ENCODE measurements at places on chromosomes 13 and 19.
A peak's percentile ranks its signal among the peaks of the same experiment; 100 is the strongest.

DNA sequence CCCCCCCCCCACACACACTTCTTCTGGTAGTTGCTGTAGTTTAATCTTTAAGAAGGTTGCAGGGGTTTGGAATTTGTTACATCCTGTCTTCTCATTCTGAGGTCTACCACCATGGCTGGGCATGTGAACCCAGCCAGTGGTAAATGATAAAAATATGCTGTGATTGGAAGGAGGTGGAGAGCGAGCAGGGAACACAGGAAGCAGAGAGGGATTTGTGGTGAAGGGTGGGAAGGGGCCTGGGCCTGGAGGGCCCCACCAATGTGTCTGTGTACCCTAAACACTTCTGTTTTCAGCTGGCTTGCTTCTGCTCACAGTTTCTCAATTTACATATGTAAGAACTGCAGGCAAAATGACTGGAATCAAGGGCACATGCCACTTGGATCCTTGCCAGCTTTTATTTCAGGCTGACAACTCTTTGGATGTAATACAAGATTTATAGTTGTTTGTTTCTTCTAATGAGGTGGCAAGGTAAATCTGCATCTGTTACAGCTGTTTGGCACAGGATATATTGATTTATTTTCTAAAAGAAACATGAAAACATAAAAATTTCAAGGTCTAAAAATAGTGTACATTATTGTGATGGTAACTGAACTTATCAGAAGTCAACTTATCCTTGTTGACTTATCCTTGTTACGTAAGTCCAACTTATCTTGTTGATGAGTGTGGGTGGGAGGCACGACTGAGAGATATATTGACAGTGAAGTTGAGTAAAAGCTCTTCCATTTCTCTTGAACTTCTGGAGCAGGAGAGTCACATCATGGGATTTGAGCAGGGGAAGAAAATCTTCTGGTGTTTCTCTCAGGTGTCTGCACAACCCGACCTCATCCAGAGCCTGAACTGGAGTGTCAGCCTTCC lies 313.2 kb downstream of the SHISA2 start:
- DNase-seq: no peak

DNA sequence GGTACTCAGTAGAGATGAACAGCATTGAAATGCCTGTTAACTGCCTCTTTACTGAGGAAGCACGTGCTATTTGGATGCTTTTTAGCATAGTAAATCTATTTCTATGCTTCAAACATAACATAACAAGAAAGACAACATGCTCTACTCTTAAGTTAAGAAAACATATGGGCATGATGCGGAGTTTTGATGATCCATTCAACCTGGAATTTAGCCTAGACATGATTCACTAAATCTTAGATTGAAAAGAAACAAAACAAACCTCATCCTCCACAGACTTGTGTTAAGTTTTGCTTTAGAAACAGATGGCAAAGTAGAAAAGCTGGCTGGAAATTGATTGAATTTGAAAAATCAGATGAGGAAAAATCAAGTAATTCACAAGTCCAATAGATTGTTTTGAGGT lies 593.8 kb downstream of the OLFM4 start:
- DNase-seq: no peak

DNA sequence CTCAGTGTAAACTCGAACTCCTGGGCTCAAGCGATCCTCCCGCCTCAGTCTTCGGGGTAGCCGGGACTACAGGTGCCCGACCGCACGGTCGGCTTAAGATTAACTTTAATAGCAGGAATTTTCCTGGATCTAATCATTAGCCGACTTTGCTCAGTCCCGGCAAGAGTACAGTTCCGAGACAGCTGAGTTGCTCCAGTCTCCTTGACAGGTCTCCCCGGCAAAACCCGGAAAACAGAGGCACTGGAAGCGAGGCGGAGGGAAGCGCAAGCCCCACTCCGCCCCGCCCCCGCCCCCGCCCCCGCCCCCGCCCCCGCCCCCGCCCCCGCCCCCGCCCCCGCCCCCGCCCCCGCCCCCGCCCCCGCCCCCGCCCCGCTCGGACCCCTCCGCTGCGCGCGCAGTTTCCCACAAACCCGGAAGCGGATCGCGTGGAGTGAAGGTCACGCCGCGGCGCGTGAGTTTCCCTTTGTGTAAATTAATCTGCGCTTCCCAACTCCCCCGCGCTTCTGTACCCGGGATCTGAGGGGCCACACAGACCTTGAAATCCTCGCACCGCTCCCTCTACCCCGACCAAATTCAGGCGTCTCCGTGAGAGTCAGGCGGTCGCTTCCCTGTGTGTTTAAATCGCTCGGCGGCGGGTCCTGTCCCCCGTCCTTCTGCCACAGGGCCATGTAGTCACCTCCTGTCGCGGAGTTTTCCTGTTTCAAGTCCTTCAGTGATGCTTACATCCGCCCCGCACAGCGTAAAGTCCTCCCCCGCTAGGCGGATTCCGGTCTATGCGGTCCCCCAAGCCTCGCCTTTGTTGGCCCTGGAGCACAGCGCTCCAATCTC lies at the start of gene ZNF480:
Gene ZNF480 (plus strand): TSS at position 397 of the 828 bp plus-strand sequence. CDS start 3,244 bp downstream, outside the sequence.
- peak; percentile 86 for DNase-seq

DNA sequence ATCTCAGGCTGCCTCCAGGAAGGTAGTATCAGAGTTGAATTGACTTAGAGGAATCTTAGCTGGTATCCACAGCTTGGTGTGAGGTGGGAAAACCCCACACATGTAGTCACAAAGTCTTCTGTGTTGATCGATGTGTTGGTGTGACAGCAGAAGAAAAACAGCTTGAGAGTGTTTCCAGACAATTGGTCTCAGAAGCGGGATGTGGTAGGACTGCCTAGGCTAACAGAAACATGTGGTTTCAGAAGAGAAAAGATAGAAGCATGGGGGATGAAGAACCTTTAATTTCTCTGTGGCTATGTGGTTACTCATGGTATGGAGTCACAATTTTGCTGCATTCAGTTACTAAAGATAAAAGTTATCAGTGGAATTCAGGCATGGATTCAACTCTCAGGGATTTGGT lies 134.7 kb upstream of the SLITRK5 start:
- no peak for DNase-seq

- no peak for DNase-seq
These were observed 213.7 kb downstream of the B3GLCT start for GRCh38 chr13:31413516-31413915.

DNA sequence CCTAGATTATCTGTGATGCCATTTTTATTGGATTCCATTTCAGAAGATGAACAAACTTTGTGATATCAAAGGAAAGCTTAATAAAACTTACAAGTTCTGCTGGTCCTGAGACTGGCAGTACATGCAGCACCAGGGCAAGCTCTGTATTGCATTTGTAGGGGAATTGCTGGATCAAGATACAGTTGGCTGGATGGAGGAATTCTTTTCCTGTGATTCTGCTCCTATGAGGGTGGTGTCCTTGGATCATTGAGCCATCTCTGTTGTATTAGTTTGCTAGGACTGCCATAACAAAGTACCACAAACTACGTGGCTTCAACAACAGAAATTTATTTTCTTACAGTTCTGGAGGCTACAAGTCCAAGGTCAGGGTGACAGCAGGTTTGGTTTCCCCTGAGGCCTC lies 33.9 kb upstream of the CSNK1A1L start:
- no peak for DNase-seq

DNA sequence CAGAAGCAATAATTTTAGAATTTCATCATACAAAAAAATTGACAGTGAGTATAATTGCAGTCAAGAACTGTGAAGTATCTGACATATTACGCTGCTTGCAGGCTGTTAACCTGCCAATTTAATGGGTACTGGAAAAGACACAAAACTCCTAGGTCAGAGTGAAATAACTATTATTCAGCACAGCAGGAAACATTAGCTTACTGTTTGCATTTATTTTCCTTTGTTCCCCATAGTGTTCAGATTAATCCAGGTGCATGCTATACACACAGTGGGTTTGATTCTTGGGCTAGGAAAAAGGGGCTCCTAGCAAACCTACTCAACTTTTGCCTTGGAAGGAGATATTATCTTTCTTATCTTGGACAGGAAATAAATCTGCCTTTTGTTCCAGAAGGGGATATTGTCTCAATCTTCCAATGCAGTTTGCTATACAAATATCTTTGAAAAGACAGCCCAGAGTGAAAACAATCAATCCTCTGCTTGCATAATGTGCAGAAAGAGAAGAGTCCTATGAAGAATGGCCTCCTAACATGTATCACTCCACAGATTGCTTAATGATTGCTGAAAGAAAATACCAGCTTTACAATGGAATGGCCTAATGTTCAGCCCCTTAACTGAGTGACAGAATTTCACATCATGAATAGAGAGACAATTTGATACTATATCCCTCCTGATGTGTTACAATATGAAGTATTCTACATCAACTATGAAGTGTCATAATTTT lies 443.4 kb downstream of the TBC1D4 start:
- no peak for DNase-seq

DNA sequence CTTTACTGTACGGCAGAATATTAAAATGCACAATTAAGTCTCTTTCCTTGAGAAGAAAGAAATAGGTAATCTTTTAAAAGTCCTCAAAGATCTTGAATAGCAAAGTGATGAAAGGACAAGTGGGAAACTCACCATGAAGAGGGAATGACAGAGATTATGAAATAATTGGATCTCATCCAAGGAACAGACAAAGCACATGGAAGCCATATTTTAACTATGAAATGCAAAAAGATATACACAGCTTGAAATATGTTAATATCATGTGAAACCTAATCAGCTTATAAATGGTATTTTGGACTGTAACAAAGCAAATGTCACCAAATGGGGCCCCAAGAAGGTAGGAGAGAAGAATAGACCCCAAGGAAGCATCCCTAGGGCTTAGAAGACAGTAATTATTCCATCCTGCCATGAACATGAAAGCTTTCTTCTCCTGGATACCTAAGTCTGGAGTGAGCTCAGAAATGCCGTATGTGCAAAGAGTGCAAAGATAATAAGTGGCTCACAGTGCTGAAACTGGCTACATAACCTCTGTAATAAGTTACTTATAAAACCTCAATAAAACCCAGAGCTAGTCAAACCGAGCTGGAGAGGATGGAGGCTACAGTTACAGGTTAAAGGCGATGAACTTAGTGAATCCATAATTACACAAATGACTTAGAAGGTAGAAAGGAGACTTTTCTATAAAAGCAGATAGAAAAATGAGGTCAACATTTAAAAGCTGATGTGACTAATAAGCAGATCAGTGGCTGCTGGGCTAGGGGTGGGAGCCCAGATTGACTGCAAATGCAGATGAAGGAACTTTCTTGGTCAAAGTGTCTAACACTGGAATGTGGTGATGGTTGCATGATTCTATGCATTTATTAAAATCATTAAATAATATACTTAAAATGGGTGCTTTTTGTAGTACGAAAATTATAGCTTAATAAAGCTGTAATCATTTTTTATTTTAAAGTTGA lies 34.4 kb downstream of the DCLK1 start:
- DNase-seq: no peak

GRCh38 chr19:51627491-51628138 lies 2.6 kb downstream of the SIGLEC5 start:
- no peak for DNase-seq

- DNase-seq: no peak
These were observed 24.8 kb upstream of the LAIR1 start for GRCh38 chr19:54389553-54389952.

DNA sequence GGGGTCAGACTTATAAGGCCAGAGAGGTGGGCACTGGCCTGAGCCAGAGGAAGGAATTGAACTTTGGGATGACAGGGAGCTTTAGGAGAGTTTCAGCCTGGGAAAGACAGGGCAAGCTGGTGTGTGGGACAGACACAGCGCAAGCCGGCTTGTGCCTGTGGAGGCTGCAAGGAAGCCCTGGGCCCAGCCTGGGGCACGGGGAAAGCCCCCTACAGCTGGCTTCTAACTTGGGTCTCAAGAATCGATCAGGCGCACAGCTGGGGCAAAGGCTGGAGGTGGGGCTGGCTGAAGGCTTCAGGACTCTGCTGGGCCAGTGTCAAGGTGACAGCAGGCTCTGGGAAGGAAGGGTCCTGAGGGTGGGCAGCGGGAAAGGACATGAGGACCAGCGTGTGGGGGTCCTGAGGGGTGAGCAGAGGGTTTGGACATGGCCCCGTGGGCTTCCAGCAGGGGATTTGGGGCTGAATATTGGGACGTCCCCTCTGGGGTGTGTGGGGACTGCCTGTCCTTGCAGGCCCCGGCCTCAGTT lies 3.0 kb downstream of the PTOV1 start:
- DNase-seq: no peak

DNA sequence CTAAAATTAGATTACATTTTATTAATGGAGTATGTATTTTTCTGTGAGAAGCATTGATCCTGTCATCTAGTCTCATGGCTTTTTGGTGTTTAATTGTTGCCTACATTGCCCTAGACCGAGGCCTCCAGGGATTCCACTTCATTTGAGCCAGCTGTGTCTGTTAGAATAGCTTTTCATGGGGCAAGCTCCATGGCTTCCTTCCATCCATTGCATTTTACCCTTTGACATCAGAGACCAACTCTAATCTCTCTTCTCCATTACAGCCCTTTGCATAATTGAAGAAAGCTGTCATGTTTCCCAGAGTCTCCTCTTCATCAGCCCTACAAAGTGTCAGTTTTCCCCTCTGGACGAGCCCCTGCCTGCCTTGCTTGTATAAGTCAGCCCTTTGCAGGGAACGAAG lies 70.6 kb downstream of the MTUS2 start:
- DNase-seq: no peak

Data from naive thymus-derived CD8-positive, alpha-beta T cell (primary cell).